Brain microvascular endothelial cell (primary cell): ENCODE measurements at places on chromosomes 7 and 10.

DNA sequence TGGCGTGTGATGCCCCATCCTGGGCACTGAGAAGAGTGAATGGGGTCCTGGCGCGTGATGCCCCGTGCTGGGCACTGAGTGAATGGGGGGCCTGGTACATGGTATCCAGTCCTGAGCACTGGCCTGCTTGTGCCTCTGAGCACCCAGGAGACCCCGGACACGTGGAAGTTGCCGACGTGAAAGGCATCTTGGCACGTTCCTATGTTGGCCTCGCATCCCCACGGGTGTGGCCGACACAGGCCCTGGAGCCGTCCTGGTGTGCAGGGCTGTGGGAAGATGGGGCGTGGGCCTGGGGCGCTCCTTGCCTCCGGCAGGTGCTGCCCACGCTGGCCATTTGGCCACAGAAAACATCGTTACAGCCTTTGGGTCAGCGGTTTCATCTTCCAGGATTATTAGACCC lies 35.5 kb downstream of the CFAP46 start:
- no peak for DNase-seq

DNA sequence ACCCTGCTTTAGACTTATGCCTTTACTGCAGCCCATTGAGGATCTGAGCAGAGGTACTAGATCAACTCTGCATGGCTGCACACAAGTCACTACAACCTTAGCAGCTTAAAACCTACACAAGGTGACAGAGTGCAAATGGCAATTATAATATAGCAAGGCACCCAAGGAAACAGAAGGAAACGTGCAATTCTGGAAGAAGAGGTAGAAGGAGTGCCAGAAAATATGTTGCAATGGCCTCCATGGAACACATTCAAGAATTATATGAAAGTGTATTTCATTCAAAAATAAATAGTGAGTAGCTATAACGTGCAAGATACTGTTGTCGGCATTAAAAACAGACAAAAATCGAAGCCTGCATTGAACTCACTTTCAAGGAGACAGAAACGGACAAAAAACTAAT lies 2.9 kb upstream of the AKR1C8 start:
- DNase-seq = no peak

- no peak for DNase-seq
Measured at GRCh38 chr7:89265631-89266030, 470.1 kb upstream of the TEX47 start.

GRCh38 chr7:111985798-111986197 lies 220.4 kb downstream of the DOCK4 start:
- DNase-seq = no peak

GRCh38 chr10:80321183-80321582 lies 31.7 kb upstream of the MAT1A start:
- no peak for DNase-seq

- DNase-seq = no peak
Measured at GRCh38 chr7:152590481-152590880, 85.5 kb downstream of the XRCC2 start.

DNA sequence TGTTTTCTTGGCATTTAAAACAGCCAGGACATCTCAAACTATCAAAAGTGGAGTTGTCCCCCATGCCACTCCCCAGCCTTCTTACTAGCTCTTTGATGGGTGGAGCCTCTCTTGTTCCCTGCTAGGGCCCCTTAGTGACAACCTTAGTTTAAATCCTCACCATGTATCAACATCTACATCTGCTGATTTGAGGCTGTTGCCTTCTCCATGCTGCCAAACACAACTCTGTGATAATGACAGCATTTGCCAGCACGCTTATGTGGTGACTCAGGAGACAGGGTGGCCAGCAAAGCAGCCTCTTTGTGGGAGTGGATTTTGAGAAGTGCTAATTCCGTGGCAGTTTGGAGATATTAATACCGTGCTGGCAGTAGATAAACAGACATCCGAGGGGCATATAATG lies 145.4 kb downstream of the LRRC4 start:
- DNase-seq = peak; percentile 70

GRCh38 chr7:155269766-155270585 lies 27.7 kb upstream of the INSIG1 start:
- peak; percentile 73 for DNase-seq

- peak; percentile 77 for DNase-seq
Measured at GRCh38 chr7:32204361-32205018, 134.3 kb upstream of the PDE1C start.

DNA sequence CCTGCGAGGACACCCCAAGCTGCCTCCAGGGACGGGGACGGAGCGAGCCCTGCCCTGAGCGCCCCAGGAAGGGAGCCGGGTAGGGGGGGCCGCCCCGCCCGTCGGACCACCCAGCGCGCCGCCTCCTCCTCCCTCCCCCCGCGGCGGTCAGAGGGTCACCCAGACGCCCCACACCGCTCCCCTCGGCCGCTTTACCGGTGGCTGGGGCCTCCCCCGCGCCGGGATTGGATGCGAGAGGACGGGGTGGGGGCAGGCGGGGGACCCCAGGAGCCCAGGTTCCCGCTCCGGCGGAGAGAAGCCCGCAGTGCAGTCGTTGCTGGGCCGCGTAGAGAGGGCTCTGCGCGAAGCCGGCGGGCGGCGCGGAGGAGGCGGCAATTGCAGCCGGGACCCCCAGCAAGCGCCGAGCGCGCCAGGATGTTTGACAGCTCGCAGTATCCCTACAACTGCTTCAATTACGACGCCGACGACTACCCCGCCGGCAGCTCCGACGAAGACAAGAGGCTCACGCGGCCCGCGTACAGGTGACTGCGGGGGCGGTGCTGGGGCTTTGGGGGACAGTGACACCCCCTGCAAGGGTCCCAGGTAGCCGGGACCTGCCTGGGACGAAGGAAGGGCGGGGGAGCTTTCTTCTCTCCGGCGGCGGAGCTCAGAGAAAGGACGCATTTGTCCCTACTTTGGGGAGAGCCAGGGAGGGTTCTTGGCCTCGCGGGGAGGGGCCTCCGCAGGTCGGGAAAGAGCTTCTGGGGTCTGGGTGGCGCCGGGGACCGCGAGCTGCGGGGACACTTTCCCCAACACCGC lies at the start of gene FOXL3:
FOXL3 (plus strand) TSS at position 415 of the 798 bp plus-strand sequence; CDS start at position 415, 0 bp downstream.
- DNase-seq = no peak
